Liver (tissue), 10 donors: ENCODE measurements at places on chromosomes 4 and X. TPM values are rescaled to one million over a fixed set of nuclear protein-coding genes. Genes with fewer than 3 reads are reported as not detected.

The MAGEA1 gene
- not detected for polyA plus RNA-seq

The CYSLTR1 gene
- polyA plus RNA-seq: 0.54 TPM

The MAGEA11 gene
- polyA plus RNA-seq: not detected

The CACNA1F gene
- not detected for polyA plus RNA-seq

The TRIM60 gene
- polyA plus RNA-seq: not detected

DNA sequence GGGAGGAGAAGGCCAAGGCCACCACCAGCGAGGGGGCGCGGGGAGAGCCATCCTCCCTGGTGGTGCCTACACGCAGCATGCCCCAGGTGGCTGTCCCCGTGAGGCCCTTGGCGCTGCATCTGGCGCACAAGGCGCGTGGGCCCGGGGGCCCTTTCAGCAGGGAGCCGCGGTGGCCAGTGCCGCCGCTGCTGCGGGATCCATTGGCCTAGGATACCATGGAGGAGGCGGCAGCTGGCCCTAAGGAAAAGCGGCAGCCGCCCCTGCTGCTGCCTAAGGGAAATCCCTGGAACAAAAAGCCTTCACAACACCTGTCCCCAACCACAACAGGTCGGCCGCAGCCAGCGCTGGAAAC, 1059.6 kb downstream of the TECRL start:
- H3K27me3 ChIP-seq: no peaks in the 10 kb centered on the region
- H3K4me3 ChIP-seq: no peak overlapping the region
- no peak overlapping the region for H3K27ac ChIP-seq
- no peaks in the 10 kb centered on the region for H3K4me1 ChIP-seq
- no peak for DNase-seq

DNA sequence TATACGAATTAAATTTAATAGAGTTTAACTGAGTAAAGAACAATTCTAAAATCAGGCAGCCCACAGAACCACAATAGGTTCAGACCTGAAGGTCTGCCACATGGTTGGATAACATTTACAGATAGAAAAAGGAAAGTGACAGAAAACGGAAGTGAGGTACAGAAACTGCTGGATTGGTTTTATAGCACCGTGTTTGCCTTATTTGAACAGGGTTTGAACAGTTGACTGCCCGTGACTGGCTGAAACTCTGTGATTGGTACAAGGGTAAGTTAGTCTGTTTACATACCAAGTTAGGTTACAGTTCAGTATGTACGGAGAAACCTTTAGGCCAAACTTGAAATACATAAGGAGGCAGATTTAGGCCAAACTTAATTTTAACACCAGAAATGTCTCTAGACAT, 64.1 kb upstream of the ATXN3L start:
- no peaks in the 10 kb centered on the region for H3K27me3 ChIP-seq
- no peak overlapping the region for H3K4me3 ChIP-seq
- DNase-seq: no peak
- H3K27ac ChIP-seq: no peak overlapping the region
- peaks cover 5% of the 10 kb centered on the region for H3K4me1 ChIP-seq

DNA sequence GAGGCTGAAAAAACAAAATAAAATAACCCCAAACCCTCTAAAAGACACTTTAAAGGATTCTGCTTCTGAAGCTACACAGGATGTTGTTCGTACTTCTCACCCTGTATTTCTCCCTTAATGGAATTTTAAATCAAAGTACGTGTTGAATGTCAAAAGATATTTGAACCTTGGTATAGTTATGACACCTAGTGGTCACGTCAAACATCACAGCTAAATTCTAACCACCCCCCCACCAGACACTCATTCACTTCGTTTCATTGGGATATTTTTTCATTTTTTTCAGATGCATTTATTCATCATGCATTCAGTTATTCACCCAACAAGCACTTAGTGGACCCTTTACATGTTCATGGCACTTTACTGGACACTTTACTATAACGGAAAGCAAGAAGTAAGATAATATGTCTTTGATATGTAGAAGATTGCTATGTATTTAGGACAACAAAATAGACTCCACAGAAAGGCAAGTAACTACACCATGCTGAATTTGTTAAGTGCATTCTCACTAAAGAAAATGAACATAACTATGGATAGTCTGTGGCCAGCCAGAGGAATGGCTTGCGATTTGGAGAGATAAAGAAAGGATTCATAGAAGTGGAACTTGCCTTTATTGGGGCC, 62.5 kb upstream of the GPR174 start:
- no peak for DNase-seq
- H3K36me3 ChIP-seq: no peaks in the 10 kb centered on the region
- H3K4me1 ChIP-seq: no peaks in the 10 kb centered on the region
- no peaks in the 10 kb centered on the region for H3K27me3 ChIP-seq
- no peak overlapping the region for H3K4me3 ChIP-seq

DNA sequence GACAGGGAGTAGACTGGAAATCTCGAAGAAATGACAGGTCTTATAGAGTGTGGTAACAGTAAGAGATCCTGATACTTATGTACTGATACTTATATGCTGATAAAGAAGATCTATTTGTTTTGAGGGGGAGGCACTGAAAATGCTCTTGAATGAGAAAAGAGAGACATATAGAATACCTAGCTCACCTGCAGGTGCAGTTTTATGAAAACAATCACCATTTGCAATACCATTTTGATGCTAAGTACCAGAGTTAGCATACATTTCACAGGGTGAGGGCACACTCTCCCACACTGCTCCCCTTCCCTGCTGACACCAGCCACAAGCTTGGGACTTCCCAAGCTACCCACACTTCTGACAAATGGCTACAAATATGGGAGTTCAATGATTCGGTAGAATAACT, 1490.1 kb upstream of the IGFBP7 start:
- H3K36me3 ChIP-seq: no peaks in the 10 kb centered on the region
- DNase-seq: no peak
- H3K27me3 ChIP-seq: no peaks in the 10 kb centered on the region
- no peaks in the 10 kb centered on the region for H3K4me1 ChIP-seq
- no peak overlapping the region for H3K27ac ChIP-seq

DNA sequence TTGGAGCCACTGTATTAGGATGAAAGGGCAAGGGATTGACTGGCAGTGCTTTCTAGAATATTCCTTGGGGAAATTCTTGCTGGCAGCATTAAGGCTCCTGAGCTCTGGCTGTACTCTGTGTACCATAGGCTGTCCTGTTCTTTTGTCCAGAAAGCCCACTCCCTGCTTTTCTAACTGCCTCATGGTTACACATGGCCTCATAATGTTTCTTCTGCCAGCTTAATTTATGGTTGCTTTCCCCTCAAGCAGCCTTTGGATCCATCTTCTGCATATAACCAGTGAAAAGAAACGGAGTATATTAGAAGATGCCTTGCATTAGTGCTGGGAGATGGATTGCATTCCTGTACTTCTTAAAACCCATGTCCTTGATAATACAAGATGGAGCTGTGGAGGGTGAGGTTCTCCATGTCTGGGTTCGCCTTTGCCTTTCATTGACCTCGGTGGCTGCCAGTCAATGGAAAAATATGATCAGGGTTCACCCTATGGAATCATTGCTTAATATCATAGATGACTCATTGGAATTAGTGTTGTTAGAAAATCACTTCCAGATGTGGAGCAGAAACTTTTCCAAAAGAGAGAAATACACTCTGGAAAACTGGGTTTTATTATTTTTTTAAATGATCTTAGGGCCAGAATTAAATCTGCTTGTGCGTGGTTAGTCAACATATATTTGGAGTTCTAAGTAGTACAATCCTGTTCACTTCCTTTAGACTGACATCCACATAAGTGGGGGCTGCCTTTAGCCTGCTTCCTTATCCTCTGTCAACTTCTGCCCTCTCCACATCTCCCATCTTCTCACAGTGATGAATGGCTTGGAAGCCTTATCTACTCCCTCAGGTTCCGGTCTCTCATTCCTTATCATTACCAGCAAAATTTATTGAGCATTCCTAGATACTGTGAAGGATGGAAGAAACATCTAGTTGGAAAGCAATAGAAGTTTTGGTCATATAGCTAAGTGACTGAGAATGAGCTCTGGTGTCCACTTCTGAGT, 24.9 kb downstream of the DOCK11 start:
- H3K27me3 ChIP-seq: no peaks in the 10 kb centered on the region
- H3K27ac ChIP-seq: no peak overlapping the region
- no peaks in the 10 kb centered on the region for H3K4me1 ChIP-seq
- no peak overlapping the region for H3K4me3 ChIP-seq

DNA sequence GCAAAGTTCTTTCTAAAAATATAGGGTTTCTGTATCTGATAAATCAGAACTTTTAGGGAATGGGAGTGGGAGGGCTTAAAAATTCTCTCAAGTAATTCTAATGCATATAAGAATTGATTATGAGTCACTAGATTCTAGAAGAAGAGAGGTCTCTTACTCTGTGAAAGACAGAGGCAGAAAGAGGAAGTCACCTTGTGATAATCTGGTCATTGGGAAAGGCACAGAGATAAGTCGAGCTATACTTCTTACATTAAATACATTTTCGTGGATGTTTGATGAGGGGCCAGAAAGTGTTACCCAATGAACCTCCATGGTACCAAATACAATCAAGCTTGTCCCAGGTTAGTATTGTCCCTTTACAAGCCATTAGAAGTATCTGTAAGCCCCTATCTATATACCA, 134.4 kb downstream of the MAD2L1 start:
- H3K27me3 ChIP-seq: no peaks in the 10 kb centered on the region
- DNase-seq: no peak

DNA sequence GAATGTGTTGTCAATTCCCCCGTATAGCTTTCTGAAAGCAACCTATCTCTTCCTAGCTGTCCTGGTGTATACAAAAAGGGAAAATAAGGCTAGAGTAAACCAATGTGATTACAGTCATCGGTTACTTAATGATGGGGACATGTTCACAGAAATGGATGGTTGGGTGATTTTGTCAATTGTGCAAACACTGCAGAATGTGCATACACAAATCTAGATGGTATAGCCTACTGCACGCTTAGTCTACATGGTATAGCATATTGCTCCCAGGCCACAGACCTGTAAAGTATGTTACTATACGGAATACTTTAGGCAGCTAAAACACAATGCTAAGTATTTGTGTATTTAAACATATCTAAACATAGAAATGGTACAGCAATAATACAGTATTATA, 5.1 kb downstream of the DTHD1 start:
- no peak overlapping the region for H3K27ac ChIP-seq
- H3K36me3 ChIP-seq: no peaks in the 10 kb centered on the region
- no peak overlapping the region for H3K4me3 ChIP-seq
- no peaks in the 10 kb centered on the region for H3K4me1 ChIP-seq
- H3K27me3 ChIP-seq: no peaks in the 10 kb centered on the region

GRCh38 chrX:43643201-43643600, 12.9 kb upstream of the MAOA start:
- DNase-seq: no peak
- H3K4me1 ChIP-seq: no peaks in the 10 kb centered on the region
- no peaks in the 10 kb centered on the region for H3K36me3 ChIP-seq
- no peak overlapping the region for H3K4me3 ChIP-seq

DNA sequence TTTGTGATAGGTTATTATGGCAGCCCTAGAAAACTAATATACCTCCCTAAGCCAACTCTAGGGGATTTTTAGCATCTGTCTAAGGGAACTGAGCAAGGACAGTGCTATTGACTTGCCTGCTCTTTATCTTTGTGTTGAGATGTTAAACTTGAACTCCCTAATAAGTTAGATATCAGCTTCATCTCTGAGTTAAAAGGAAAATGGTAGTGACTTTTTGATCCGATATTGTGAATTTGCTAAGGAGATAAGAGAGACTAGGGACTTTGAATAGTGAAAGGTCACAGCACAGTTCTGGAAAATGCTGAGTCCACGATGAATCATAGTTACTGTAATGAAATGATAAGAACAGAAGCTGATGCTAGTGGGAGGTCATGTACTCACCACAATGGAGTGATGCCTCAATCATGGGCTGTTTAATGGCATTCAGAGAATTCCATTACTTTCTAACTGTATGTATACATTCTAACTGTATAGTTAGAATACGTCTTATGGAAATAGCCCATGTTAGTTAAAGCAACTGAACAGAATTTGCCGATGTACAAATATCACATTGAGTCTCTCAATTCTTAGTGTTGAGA, 147.2 kb downstream of the GLRA3 start:
- H3K27ac ChIP-seq: no peak overlapping the region
- H3K4me1 ChIP-seq: no peaks in the 10 kb centered on the region

GRCh38 chr4:171553961-171554360, 259.2 kb upstream of the GALNTL6 start:
- H3K4me1 ChIP-seq: no peaks in the 10 kb centered on the region
- no peak overlapping the region for H3K4me3 ChIP-seq
- H3K27me3 ChIP-seq: no peaks in the 10 kb centered on the region
- no peaks in the 10 kb centered on the region for H3K36me3 ChIP-seq
- no peak overlapping the region for H3K27ac ChIP-seq

- no peak overlapping the region for H3K27ac ChIP-seq
- peaks cover 2% of the 10 kb centered on the region for H3K4me1 ChIP-seq
- no peak overlapping the region for H3K4me3 ChIP-seq
These were observed 23.1 kb upstream of the BMP2K start for GRCh38 chr4:78753091-78753490.

- no peaks in the 10 kb centered on the region for H3K27me3 ChIP-seq
- no peak for DNase-seq
- H3K4me3 ChIP-seq: no peak overlapping the region
- no peaks in the 10 kb centered on the region for H3K36me3 ChIP-seq
- H3K4me1 ChIP-seq: no peaks in the 10 kb centered on the region
- no peak overlapping the region for H3K27ac ChIP-seq
These were observed 7.6 kb downstream of the ARSJ start for GRCh38 chr4:113971706-113972360.

- H3K27me3 ChIP-seq: no peaks in the 10 kb centered on the region
- no peaks in the 10 kb centered on the region for H3K36me3 ChIP-seq
- H3K4me3 ChIP-seq: no peak overlapping the region
These were observed 40.5 kb upstream of the HSD17B10 start for GRCh38 chrX:53474707-53475106.

DNA sequence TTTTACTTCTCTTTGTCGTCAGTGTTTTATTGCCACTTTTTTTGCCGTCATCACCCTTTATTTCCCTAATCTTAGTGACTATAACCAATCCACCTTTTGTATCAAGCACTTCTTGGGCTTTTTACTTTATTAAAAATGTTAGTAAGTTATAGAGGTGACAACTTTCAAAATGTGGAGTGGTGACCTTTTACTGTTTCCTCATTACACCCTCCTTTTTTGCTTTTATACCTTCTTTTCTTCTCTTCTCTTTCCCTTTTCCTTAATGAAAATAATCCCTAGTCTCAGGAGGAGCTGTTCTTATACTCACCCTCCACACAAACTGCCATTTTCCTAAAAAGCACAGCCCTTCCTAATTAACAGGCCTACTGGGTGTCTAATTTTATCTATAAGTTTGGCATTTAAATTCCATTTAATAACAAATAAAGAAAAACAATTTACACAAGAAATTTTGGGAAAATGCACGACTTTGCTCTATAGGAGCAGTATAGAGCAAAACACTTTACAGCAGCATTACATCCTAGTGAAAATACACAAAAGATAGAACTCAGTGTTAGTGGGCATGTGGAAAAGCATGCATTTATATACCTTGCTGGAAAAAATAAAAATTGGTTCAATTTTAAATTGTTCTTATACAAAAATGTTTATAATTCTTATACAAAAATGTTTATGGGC, 27.3 kb downstream of the BBS12 start:
- no peak for DNase-seq
- no peaks in the 10 kb centered on the region for H3K36me3 ChIP-seq
- no peaks in the 10 kb centered on the region for H3K27me3 ChIP-seq
